Peyer's patch (tissue), 4 donors: ENCODE measurements at places on chromosomes 5 and 9.

GRCh38 chr5:130642461-130642860, 522.6 kb downstream of the HINT1 start:
- DNase-seq, result no peak

DNA sequence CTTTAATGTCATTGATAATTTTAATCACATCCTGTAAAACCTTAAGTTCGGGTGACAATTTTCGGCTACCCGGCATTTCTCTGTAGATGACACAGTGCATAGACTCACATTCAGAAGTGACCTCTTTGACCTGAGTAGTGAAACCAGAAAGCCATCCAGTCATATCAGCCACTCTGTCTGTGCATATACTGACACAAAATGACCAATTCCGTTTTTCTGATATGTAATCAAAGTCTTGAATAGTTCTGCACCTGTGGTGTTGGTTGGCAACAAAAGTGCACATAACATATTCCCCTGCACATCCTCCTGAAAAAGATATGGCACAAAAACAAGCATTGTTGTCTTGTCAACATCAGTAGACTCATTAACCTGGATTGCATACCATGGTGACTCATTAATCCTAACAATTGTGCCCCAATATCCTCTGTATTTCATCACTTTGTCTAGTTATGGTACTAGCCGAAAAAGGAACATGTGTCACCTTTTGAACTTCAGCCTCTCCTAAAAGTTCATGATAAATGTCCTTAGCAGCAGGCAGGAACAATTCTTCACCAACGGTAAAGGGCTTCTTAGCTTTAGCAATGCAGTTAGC, 4.6 kb upstream of the HNRNPA0 start:
- no peak for DNase-seq

DNA sequence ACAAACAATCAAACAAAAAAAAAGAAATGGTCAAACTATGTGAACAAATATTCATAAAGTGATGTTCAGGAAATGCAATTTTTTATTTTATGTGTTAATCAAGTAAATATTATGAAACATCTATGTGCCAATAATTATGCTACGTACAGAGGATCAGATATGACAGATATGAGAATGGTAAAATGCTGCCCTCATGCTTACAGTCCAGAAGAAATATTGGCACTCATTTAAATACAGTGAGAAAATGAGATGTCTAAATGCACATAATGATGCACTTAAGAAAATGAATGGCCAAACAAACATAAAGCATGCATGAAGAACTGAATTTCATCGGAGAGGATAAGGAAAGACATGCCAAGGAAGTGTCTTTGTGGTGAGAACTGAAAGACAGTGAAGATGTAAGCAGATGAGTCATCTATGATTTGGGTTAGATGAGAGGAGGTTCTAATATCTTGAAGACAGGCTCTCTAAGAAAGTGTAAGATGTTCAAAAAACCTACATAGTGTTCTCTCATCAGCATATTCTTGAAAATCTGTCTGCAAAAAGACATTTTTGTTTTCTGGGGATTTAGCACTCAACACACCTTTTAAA, 1231.1 kb upstream of the ACO1 start:
- no peak for DNase-seq

- no peak for DNase-seq
Observed at GRCh38 chr5:137114529-137114928, 384.6 kb downstream of the SPOCK1 start.

- no peak for DNase-seq
Observed at GRCh38 chr9:13387734-13388067, 108.2 kb upstream of the MPDZ start.

GRCh38 chr5:22754155-22754554, 99.0 kb downstream of the CDH12 start:
- DNase-seq, result no peak

- DNase-seq, result no peak
Observed at GRCh38 chr5:5156471-5157082, 16.4 kb downstream of the ADAMTS16 start.

GRCh38 chr9:131764568-131764967, 24.7 kb upstream of the RAPGEF1 start:
- DNase-seq, result no peak

DNA sequence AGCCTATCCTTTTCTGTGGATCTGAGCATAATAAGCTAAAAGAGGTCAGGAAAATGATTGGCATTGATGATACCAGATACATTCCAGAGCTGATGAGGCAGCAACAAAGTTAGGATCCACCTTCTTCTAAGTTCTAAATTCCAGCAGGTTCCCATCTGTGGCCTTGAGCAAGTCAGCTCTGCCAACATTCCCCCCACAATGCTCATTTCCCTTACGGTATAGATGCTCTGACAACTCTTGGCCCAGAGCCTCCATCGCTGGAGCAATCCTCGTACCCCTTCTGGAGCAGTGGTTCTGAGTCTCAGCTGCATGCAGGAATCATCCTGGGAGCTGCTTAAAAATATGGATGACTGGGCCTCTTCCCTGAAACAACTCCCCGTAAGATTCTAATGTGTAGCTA, 78.1 kb downstream of the MED27 start:
- no peak for DNase-seq

DNA sequence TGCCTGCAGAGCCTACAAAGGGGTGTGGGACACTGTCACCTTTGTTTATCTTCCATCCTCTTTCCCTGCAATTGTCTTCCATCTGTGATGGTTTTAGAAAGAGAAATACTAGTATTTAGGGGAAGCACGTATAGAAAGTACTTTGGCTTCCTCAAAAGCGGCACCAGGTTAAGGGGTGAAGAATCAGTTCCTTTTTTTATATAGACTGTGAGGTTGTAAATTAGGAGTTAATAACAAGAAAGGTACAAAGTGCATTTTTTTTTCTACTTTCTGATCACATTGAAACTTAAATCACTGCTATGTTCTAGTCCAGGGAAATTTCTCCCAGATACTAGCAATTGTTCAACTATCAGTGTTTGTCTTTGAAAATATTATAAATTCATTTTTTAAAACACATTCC, 219.3 kb downstream of the CEMIP2 start:
- DNase-seq, result no peak

DNA sequence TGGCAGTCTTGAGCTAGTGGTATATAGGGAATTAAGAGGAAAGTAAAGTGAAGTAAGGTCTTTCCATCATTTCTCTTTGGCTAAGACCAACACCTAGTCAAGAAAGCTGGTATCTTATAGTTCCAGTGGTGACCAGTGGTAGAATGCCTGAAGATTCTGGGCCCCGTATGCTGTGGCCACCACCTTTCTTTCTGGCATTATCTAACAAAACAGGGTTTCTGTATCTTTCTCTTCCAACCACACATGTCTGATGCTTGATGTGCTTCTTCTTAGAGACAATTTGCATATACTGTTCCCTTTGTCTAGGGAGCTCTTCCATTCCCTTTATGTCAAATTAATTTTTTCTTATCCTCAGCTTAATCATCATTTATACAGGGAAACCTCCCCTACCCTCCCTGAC, 109.9 kb upstream of the SSBP2 start:
- no peak for DNase-seq

GRCh38 chr5:141637123-141637766, 448 bp downstream of the RELL2 start:
- DNase-seq, result peak; percentile 56

- DNase-seq, result no peak
Observed at GRCh38 chr5:7991125-7991821, 122.3 kb downstream of the MTRR start.

GRCh38 chr5:140292212-140293036, 10.5 kb downstream of the PFDN1 start:
- no peak for DNase-seq

DNA sequence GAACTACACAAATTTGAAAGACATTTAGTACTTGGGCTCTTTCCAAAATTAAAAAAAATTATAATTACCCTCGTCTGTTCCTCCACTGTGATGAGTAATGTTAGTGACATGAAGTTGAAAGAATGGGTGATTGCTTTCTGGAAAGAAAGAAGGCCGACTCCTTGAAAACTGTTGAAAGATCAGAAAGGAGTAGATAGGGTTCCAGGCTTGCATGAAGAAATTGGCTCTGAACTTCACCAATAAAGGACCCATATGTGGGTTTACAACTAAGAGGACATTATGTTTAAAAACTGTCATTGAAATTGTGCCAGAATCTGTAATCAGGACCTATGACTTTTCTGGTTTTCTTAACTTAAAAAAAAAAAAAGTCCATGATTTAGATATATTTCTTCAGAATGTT, 20.7 kb upstream of the MOCS2 start:
- DNase-seq, result no peak

DNA sequence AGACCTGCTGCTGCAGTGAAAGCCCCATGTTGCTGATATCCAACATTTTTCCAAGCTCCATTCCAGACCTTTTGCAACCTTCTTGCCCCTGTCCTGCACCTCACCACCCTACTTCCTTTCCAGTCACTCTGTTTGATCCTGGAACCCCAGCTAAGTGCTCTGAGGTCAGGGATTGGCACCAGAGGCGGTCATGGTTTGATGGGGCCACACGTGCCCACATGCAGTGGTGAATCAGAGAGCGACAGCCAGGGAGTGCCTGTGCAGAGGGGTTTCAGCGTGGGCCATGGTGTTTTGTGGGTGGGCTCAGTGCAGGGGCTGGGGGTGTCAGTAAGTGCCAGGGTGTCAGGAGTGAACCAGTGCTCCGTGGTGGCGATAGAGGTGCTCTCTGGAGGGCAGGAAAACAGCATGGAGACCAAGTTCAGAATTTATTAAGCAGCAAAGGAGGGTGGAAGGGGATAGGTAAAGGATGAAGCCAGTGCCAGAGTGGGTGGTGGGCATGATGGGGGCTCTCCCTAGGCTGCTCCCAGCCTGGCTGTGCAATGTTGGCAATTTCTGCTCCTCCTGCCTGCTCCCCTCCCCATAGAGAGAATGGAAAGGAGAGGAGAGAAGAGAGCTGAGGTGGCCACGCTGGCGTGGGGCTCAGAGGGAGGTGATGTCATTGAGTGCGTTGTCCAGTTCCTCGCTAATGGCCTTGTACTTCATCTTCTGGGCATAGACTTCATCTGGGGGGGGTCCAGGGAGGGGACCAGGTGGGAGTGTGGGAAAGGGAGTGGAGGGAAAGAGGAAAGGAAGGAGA, 7.0 kb downstream of the TPM2 start:
- no peak for DNase-seq

DNA sequence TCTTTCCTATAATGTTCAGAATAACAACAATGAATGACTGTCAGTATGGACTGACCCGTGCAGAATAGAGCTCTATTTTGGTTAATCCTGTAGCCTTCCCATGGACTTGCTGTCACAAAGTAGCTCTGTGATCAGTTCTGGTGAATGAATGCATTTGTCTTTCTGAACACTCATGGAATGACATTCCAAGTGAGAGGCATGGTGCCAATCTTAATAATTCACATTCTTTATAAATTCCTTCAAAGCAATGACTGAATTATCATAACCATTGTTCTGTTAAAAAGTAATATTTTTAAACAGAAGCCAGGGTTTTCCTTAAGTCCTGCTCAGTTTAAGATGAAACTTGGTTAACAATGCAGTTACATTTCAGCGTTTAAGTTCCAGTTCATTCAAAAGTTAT, 360.5 kb downstream of the ICE1 start:
- no peak for DNase-seq

DNA sequence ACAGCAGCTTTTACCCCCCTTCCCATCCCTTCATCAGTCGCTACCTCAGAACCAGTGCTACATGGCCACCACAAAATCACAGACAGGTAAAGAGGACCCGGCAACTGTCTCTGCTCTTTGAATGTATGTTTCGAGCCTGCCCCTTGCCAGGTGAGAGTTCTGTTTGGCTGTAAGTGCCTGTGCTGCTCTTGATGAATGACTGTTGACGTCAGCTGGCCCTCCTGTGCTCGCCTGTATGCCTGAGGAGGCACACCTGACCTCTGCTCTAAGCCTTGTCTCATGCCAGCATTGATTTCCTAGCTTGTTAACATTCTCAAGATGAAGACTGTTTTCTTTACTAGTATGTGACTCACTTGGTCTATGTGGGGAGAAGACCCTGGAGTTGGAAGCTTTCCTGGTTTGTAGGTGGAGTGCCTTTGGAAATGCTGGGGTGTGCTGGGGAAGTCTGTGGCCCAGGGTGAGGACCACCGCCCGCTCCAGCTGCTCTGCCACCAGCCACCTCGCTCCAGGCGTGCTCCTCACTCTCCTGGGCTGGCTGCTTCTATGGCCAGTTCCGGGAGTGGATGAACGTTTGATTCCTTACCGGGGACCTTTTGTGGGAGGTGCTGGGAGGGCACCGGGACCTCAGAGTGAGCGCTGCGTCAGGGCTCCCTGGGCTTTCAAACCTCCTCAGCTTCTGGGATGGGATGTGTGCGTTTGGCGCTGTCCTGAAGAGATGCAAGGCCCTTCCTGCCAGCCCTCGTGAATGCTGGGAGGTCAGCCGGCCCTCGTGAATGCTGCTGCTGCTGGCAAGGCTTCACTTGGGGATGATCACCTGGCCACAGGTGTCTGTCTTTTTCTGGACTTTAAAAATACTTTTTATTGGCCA, 109.9 kb downstream of the EHMT1 start:
- no peak for DNase-seq

- DNase-seq, result no peak
Observed at GRCh38 chr9:95845751-95846150, 29.7 kb upstream of the ERCC6L2 start.

DNA sequence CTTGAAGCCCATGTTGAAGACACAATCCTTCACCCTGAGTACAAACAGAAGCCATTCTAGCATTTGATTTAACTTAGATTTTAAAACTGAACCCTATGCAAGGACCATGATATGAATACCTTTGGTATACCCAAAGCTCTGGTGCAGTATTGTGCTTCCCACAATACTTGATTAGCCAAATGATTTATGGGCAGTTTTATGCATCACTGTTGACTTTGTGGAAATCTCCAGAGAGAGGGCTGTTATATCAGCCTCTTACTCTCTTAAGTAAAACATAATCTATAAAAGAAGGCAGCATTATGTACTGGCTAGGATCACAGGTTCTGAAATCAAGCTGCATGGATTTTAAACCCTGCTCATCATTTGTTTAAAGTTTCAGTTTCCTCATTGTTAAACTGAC, 762.8 kb downstream of the EFNA5 start:
- no peak for DNase-seq

GRCh38 chr9:25960178-25960577, 281.9 kb upstream of the TUSC1 start:
- DNase-seq, result no peak

DNA sequence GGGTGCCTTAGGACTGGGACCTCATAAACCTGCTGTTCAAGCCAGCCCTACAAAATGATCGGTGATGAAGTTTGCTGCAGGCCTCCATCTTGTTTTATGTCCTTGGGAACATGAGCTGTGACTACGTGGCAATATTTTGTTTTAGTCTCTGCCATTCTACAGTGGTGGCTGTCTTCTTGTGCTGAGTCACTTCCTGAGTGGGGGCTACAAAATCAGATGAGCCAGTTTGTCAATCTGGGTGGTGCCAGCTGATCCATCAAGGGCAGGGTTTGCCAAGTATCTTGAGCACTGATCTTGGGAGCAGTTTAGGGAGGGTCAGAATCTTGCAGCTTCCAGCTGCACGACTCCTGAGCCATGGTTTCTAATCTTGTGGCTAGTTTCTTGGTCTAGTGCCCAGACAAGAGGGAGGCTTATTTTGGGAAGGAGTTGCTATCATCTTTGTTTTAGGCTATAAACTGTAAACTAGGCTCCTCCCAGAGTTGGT, 94.7 kb downstream of the YTHDC2 start:
- no peak for DNase-seq

GRCh38 chr9:136567651-136568287, 21.9 kb upstream of the NOTCH1 start:
- no peak for DNase-seq
